HS-27A (cell line): ENCODE measurements at places on chromosomes 4 and X.

GRCh38 chrX:129239371-129239770 is 283.9 kb downstream of the SMARCA1 start:
- DNase-seq = no peak

DNA sequence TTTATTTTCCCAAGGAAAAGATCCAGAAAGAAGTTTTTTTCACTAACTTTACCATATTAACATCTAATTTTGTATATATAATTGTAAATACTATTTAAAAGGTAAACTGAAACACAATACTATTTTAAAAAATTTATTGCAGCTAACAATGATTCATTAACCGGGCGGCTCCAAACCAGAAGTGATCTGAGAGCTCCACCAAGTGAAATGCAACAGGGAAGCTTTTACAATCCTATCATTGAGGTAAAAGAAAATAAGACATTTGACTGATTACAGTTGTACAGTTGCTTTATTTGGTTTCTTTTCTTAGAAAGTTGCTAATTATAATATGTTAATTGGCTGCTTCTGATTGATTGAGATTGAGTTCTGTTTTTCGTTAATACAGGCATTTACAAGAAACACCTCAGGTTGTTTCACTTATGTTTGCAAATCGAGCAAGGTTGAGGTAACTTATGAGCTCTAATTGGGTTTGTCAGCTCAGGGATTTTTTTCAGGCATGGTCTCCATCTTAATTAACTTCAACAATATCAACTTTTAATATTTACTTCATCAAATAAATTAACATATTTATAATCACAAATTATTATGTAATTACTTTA is 220.2 kb upstream of the UGT8 start:
- no peak for DNase-seq

DNA sequence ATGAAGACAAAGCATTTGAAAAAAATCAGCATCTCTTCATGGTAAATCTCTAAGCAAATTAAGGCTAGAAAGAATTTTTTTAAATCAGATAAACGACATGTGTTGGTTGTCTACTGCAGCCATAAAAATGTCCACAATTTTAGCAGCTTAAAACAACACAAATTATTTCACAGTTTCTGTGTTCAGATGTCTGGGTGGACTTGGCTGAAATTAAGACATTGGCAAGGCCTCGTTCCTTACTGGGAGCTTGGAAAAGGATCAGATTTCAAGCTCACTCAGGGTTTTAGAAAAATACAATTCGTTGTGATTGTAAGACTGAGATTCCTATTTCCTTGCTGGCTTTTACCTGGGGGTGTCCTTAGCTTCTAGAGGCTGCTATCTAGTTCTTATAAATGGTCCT is 1470.6 kb downstream of the PCDH19 start:
- DNase-seq = no peak

DNA sequence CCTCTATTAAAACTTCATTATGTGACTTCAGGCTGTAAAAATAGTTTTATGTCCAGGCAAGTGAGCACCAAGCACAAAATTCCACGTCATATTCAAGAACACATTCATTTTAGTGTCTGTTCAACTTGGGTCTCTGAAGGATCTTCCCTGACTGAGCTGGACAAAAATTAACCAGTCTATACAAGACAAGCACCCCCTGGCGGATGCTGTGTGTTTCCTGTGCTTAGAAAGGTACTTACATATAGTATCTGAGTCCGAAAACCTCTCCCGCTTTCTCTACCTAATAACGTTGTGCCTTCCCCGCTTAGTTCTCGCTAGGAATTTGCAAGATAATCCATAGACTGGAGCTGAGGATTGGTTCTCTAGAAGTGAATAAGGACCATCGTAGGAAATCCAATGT is 2214.5 kb upstream of the TENM3 start:
- DNase-seq = no peak

DNA sequence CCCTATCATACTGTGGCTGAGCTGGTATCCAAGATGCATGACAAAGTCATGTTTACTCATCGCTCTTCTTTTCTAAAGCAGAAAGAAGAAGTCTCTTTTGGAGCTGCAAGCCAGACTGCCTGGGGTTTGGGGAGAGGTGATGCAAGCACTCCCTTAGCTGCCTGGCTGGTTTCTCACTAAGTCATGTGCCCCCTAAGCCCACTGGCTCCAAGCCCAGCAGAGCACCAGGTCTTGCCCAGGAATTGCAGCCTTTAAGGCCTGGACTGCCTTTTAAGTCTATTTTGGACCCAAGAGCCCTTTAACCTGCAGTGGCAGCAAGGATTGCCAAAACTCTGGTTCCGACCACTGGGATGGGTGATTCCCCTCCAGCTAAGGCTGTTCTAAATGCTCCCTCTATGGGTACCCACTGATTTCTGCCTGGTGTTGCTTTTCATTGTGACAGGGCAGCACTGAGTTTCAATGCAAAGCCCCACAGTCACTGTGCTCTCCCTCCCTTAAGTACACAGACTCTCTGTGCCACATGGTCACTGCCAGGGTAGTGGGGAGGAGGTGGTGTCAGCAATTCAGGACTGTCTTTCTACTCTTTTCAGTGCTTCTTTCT is 548.6 kb downstream of the TLL1 start:
- DNase-seq = no peak

GRCh38 chr4:110610620-110610939 is 12.3 kb downstream of the PITX2 start:
- no peak for DNase-seq

GRCh38 chr4:25638221-25638601 is 17.4 kb upstream of the SLC34A2 start:
- no peak for DNase-seq

GRCh38 chr4:153234885-153235284 is 30.6 kb downstream of the TRIM2 start:
- no peak for DNase-seq

GRCh38 chr4:147355847-147356246 is 125.0 kb upstream of the EDNRA start:
- peak; percentile 71 for DNase-seq

DNA sequence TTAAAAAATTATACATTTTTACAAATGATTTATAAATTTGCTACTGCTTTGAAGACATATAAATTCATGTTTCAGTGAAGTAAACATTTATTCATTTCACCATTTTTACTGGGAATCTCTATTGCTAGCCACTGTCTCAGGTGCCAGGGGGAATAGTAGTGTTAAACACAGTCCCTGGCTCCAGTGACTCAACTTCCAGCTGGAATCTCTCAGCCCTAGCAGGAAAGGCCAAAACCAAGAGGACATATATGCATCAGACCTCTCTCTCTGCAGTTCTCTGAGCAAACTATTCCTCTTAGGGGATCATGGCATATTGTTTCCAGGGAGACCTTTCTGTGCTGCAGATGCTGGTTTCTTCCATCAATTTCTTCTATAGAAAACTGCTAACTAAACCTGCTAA is 1009.0 kb upstream of the LCORL start:
- DNase-seq = no peak

- DNase-seq = no peak
Measured at GRCh38 chr4:105674011-105674410, 34.5 kb downstream of the INTS12 start.

GRCh38 chr4:127574643-127575042 is 58.1 kb upstream of the INTU start:
- no peak for DNase-seq

- DNase-seq = no peak
Measured at GRCh38 chr4:156217236-156217635, 263.6 kb upstream of the CTSO start.

DNA sequence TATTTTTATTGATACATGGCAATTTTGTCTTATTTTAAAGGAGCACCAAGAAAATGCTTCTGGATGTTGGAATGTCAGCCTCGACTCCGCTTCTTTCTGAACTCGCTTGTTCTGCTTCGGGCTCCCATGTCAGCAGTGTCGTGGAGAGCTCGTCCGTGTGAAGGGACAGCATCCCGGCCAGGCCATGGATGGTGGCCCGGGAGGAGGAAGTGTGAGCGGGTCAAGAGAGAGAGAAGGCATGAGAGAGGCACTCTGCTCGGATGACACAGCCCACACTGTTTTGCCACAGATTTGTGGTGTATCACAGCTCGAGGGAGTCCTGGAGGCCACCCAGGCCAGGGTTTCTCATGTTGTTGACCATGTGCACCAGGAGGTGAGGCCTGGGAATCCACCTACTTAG is 107.0 kb downstream of the TRAPPC11 start:
- no peak for DNase-seq
